ENCODE measurements at places on chromosomes 7 and 10.

GRCh38 chr10:4494551-4494950 is 331.5 kb upstream of the AKR1E2 start:
- ATAC-seq: no peak
- no peak overlapping the region for H3K27ac ChIP-seq
- H3K27me3 ChIP-seq: peaks cover 3% of the 10 kb centered on the region
- H3K4me3 ChIP-seq: no peak overlapping the region
- no peaks in the 10 kb centered on the region for H3K4me1 ChIP-seq

GRCh38 chr7:49773218-49773935 is at the start of gene VWC2:
Gene VWC2, plus strand, starts transcription at chr7:49773638. Its CDS starts 1,798 bp downstream, at chr7:49775436.
- H3K4me1 ChIP-seq: peaks cover 4% of the 10 kb centered on the region
- H3K27me3 ChIP-seq: peaks cover 46% of the 10 kb centered on the region
- H3K27ac ChIP-seq: no peak within 1 kb of the TSS
- ATAC-seq: no peak

- H3K4me3 ChIP-seq: peak overlapping the region; percentile 98
- no peaks in the 10 kb centered on the region for H3K36me3 ChIP-seq
- peak; percentile 78 for ATAC-seq
- H3K4me1 ChIP-seq: peaks cover 4% of the 10 kb centered on the region
- H3K27ac ChIP-seq: peak overlapping the region; percentile 96
These were observed 535 bp downstream of the ASAH2B start for GRCh38 chr10:50740293-50740648.

DNA sequence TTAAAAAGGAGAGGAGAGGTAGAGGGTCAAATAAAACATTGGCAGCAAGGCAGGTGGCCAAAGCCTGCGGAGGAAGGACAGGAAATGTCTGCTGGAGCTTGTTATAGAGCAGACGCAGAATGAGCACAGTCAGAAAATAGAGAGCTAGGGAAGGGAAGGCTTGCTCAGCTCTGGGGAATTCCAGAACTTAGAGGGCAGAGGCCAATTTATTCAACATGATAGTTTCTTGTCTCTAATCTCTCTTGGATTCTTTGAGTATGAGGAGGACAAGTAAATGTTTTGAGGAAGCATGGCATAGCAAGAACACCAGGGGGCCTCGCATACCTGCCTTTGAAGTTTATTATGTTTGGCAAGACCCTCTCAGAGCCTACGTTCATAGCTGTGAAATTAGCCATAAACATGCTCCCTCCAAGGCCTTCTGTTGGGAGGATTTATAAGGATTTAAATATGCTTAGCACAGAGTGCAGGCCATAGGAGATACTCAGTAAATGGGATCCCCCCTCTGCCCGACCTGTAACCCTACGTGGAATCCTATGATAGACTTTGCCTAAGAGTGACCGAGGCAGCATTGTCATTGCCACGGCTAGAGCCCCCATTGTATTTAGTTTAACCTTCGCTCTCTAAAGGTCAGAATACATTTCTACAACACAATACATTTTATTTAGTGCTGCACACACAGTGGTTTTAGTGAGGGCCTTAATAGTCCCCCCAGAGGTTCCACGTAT is 293.9 kb downstream of the CCDC3 start:
- peak overlapping the region; percentile 61 for H3K4me3 ChIP-seq
- H3K4me1 ChIP-seq: peaks cover 67% of the 10 kb centered on the region
- ATAC-seq: peak; percentile 59
- no peaks in the 10 kb centered on the region for H3K27me3 ChIP-seq
- H3K27ac ChIP-seq: peak overlapping the region; percentile 76
- H3K36me3 ChIP-seq: no peaks in the 10 kb centered on the region

DNA sequence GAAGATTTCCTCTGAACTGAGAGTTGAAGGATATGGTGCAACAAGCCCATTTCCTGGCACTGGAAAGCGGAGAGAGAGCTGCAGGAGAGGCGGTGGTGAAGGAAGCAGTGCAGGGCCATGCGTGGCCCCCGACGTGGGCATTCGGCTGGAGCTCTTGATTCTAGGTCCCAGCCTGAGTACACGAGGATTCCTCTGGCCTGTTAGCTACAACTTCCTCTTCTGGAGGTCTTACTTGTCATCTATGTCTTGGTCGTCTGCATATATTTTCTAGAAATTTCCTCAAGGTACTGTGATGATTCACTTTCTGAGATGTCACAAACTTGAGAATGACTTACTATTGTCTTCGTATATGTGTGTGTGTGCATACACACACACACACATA is 59.2 kb upstream of the JAZF1 start:
- peaks cover 10% of the 10 kb centered on the region for H3K4me1 ChIP-seq
- ATAC-seq: peak; percentile 71
- H3K4me3 ChIP-seq: peak overlapping the region; percentile 39
- no peaks in the 10 kb centered on the region for H3K36me3 ChIP-seq
- H3K27ac ChIP-seq: peak overlapping the region; percentile 67

DNA sequence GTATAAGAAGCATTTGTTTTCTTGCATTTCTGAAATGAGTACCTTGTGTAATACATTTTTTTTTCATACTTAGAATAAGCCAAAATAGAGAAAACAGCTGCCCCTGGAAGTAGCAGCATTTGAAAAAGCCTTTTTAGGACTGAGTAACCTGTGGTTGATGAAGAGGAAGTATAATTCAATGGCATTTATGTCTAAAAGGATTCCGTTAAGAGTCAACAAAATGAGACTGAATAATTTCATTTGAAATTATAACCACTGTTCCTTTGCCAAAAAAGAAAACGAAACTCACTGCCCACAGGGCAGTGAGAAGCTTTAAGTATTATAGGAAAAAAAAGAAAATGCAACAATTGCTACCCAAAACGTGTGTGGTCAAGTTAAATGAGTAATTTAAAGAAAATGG is 705.6 kb upstream of the PHF14 start:
- no peaks in the 10 kb centered on the region for H3K27me3 ChIP-seq
- ATAC-seq: no peak
- no peaks in the 10 kb centered on the region for H3K4me1 ChIP-seq
- H3K36me3 ChIP-seq: no peaks in the 10 kb centered on the region
- H3K27ac ChIP-seq: no peak overlapping the region

DNA sequence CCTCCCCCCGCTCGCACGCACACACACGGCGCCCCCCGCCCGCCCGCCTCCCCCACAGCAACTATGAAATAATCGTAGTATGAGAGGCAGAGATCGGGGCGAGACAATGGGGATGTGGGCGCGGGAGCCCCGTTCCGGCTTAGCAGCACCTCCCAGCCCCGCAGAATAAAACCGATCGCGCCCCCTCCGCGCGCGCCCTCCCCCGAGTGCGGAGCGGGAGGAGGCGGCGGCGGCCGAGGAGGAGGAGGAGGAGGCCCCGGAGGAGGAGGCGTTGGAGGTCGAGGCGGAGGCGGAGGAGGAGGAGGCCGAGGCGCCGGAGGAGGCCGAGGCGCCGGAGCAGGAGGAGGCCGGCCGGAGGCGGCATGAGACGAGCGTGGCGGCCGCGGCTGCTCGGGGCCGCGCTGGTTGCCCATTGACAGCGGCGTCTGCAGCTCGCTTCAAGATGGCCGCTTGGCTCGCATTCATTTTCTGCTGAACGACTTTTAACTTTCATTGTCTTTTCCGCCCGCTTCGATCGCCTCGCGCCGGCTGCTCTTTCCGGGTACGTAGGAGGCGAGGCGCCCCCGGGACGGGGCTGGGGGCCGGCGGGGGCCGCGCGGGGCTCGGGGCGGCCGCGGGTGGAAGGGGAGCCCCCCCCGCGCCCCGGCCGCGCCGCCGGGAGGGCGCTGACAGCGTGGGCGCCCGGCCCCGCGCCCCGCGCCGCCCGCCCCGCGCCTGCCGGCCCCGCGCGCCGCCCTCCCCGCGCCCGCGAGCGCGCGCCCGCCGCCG is 441 bp downstream of the BMI1 start:
- H3K27ac ChIP-seq: peak overlapping the region; percentile 89
- peak overlapping the region; percentile 96 for H3K4me3 ChIP-seq
- peaks cover 7% of the 10 kb centered on the region for H3K27me3 ChIP-seq
- ATAC-seq: peak; percentile 33
- peaks cover 32% of the 10 kb centered on the region for H3K4me1 ChIP-seq

- H3K4me3 ChIP-seq: no peak overlapping the region
- ATAC-seq: no peak
- H3K36me3 ChIP-seq: no peaks in the 10 kb centered on the region
- H3K27ac ChIP-seq: no peak overlapping the region
These were observed 477.0 kb downstream of the PTPRN2 start for GRCh38 chr7:158110661-158111048.

- H3K27me3 ChIP-seq: no peaks in the 10 kb centered on the region
- H3K27ac ChIP-seq: peak overlapping the region; percentile 37
- H3K4me1 ChIP-seq: peaks cover 17% of the 10 kb centered on the region
These were observed 19.0 kb downstream of the SMURF1 start for GRCh38 chr7:99124751-99125504.

DNA sequence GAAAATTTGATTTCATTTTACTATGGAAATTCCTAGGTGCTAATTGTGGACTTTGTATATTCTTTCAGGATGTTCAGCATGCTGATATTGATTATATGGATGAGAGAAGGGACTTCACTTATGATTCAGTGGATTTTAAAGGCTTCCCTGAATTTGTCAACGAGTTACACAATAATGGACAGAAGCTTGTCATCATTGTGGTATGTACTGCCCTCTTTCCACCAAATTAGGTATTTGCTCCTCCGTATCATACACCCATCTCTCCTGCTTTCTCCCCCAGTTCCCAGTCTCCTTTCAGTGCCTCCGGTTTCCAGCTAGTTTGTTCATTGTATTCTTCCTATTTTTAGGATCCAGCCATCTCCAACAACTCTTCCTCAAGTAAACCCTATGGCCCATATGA is 34.6 kb downstream of the MGAM start:
- H3K36me3 ChIP-seq: no peaks in the 10 kb centered on the region
- H3K27me3 ChIP-seq: peaks cover 11% of the 10 kb centered on the region
- H3K4me1 ChIP-seq: no peaks in the 10 kb centered on the region
- ATAC-seq: no peak
- no peak overlapping the region for H3K4me3 ChIP-seq

GRCh38 chr10:8305876-8306652 is 251.6 kb downstream of the GATA3 start:
- H3K4me3 ChIP-seq: no peak overlapping the region
- H3K27ac ChIP-seq: no peak overlapping the region
- peaks cover 18% of the 10 kb centered on the region for H3K4me1 ChIP-seq
- no peaks in the 10 kb centered on the region for H3K27me3 ChIP-seq
- no peaks in the 10 kb centered on the region for H3K36me3 ChIP-seq

DNA sequence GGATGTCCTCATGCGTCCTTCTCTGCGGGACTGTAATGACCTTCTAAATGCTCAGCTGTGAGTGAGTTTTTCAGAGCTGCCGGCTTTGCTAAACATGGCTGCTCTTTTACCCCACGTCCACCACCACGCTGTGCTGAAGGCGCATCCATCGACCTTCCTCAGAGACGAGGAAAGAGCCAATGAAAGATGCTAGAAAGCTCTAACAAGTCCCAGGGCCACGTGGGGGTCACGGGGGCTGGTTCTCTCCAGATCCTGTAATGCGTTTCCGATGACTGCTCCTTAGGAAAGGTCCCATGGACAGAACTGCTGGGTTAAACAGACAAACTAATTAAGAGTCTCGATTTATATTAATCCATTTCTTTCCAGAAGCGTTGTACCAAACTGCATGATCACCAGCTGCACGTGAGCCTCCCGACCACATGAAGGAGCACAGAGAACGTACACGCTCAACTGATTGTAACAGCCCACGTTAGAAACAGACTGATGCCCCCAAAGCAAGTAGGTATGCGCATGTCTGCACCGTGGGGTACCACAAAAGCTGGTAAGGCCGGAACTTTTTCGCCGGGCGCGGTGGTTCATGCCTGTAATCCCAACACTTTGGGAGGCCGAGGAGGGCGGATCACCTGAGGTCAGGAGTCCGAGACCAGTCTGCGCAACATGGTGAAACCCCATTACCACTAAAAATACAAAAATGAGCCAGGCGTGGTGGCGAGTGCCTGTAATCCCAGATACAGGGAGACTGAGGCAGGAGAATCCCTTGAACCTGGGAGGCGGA is 109.6 kb downstream of the TCERG1L start:
- H3K4me3 ChIP-seq: no peak overlapping the region
- H3K4me1 ChIP-seq: no peaks in the 10 kb centered on the region
- no peak for ATAC-seq
- H3K36me3 ChIP-seq: no peaks in the 10 kb centered on the region
- no peak overlapping the region for H3K27ac ChIP-seq

DNA sequence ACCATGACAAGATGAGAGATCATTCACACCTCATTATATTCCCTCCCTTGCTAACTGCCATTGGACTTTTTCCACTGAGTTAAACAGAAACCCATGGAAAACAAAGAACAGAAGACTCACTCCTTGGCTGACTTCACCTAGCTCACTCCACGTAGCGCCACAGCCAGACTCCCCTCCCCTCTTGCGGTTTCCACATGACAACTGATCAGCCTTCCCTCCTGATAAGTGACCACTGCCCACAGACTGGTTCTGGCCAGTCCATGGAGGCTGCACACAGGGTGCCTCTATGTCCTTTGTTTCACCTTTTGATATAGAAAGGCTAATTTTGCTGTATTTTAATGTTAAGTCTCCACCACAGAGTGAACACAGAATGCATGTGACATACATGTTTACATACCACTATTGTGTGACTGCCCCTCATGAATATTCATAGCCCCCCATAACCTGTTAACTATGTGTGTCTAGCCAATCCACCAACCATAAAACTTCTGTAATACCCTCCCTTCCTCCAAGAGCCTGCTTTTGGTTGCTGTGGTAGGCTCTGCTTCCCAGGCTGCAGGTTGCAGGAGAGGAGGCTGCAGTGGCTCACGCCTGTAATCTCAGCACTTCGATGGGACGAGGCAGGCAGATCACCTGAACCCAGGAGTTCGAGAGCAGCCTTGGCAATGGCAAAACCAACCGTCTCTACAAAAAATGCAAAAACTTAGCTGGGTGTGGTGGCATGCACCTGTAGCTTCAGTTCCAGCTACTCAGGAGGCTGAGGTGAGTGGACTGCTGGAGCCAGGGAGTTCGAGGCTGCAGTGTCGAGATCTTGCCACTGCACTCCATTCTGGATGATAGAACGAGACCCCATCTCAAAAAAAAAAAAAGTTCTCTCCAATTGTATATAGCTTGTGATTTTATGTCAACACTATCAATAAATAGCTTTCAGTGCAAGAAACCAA is 10.0 kb upstream of the IFIT5 start:
- H3K4me1 ChIP-seq: no peaks in the 10 kb centered on the region
- H3K36me3 ChIP-seq: peaks cover 11% of the 10 kb centered on the region
- H3K27ac ChIP-seq: no peak overlapping the region
- no peak overlapping the region for H3K4me3 ChIP-seq

- H3K27me3 ChIP-seq: no peaks in the 10 kb centered on the region
- no peak overlapping the region for H3K27ac ChIP-seq
- no peak overlapping the region for H3K4me3 ChIP-seq
- ATAC-seq: no peak
- H3K4me1 ChIP-seq: no peaks in the 10 kb centered on the region
These were observed 210.4 kb upstream of the PLXDC2 start for GRCh38 chr10:19605806-19606205.

GRCh38 chr7:112144284-112145059 is 61.7 kb downstream of the DOCK4 start:
- ATAC-seq: no peak
- H3K36me3 ChIP-seq: no peaks in the 10 kb centered on the region
- peaks cover 4% of the 10 kb centered on the region for H3K27me3 ChIP-seq

- ATAC-seq: no peak
- H3K4me3 ChIP-seq: no peak overlapping the region
- H3K4me1 ChIP-seq: no peaks in the 10 kb centered on the region
These were observed 21.0 kb upstream of the ASB15 start for GRCh38 chr7:123580406-123581161.

- no peaks in the 10 kb centered on the region for H3K4me1 ChIP-seq
- peaks cover 12% of the 10 kb centered on the region for H3K27me3 ChIP-seq
- H3K4me3 ChIP-seq: no peak overlapping the region
- no peaks in the 10 kb centered on the region for H3K36me3 ChIP-seq
- H3K27ac ChIP-seq: no peak overlapping the region
These were observed 148.4 kb downstream of the TPST1 start for GRCh38 chr7:66353547-66353946.

- no peaks in the 10 kb centered on the region for H3K27me3 ChIP-seq
- no peak overlapping the region for H3K27ac ChIP-seq
- no peaks in the 10 kb centered on the region for H3K36me3 ChIP-seq
- ATAC-seq: no peak
These were observed 21.9 kb upstream of the SEMA3A start for GRCh38 chr7:84216472-84216871.
